Bronchial epithelial cell (primary cell): ENCODE measurements at places on chromosomes 7 and 10. TPM values are rescaled to one million over a fixed set of nuclear protein-coding genes. Genes with fewer than 3 reads are reported as not detected.

NEUROG3 gene
- total RNA-seq, result not detected in 2 replicates

STEAP4 gene
- total RNA-seq, result 3.5 and 3.9 TPM in 2 replicates

- no peak for DNase-seq
Observed at GRCh38 chr7:117863618-117864017, 9.6 kb downstream of the CTTNBP2 start.

DNA sequence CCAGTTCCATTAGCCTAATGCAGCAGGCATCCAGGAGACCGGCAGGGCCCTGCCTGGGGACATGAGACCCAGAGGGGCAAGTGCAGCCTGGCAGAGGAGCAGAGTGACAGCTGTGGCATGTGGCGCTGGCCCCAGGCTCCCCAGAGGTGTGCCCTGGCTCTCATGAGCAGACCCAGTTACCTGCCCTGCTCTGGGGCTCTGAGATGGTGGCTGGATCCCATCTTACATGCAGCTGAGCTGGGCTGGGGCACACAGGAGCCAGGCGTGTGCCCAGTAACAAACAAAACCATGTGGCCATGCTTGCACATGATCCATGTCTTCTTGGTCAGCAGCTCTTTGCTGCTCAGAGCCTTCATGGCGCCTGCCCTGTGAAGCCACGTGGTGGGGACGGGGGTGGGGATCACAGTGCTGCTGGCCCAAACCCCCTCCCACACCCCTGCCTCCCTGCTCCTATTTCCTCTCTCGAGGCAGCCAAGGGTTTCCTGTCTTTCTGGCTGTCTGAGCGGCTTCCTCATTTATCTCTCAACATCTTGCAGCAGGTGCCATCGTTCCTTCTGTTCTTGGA is 40.3 kb upstream of the GTF2I start:
- no peak for DNase-seq

GRCh38 chr10:91545384-91545783 is 87.5 kb downstream of the PPP1R3C start:
- DNase-seq, result no peak

DNA sequence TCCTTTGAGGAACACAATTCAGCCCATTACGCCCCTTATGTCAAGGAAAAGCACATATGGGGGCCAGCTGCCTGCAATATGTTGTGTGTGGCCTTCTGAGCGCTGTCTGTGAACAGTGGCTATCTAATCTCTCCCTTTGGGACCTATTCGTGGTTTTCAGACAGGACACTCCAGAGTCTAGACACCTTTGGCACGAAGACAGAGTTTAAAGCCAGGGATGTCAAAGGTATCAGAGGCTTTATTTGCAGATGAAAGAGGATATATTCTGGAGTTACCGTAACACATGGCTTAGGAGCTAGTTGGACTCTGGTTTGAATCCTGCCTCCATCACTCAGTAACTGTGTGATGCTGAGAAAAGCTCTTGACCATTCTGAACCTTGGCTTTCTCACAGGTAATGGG is 14.8 kb upstream of the EEPD1 start:
- no peak for DNase-seq

GRCh38 chr7:48708122-48708521 is 216.2 kb upstream of the CDC14C start:
- no peak for DNase-seq
